ENCODE measurements at places on chromosomes 4 and X. TPM values are rescaled to one million over a fixed set of nuclear protein-coding genes. Genes with fewer than 3 reads are reported as not detected.

- no peak overlapping the region for H3K27ac ChIP-seq
- H3K36me3 ChIP-seq, result no peaks in the 10 kb centered on the region
- no peak for DNase-seq
- H3K4me3 ChIP-seq, result no peak overlapping the region
- H3K4me1 ChIP-seq, result no peaks in the 10 kb centered on the region
These were observed 10.2 kb downstream of the VEGFD start for GRCh38 chrX:15373976-15374375.

NSUN7 gene
- not detected for polyA plus RNA-seq

DNA sequence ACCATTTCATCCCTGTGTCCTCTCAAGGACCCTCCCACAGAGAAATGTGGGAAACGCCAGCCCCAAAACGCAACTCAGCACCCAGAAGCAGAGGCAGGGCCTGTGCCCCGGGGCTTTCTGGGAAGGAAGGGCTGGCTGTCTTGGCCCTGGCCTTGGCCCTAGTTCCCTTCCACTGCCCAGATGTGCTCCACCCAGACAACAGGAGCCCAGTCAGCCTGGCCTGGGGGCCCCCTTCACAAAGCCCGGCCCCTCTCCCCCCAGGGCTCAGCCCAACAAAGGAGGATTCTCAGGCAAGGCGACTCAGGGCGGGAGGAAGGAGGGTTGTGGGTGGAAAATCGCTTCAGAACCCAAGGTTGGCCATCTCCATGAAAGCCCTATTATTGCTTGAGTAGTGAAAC lies 82.5 kb downstream of the PJA1 start:
- no peaks in the 10 kb centered on the region for H3K27me3 ChIP-seq
- no peak overlapping the region for H3K27ac ChIP-seq
- H3K36me3 ChIP-seq, result no peaks in the 10 kb centered on the region
- H3K4me3 ChIP-seq, result no peak overlapping the region
- no peaks in the 10 kb centered on the region for H3K4me1 ChIP-seq

DNA sequence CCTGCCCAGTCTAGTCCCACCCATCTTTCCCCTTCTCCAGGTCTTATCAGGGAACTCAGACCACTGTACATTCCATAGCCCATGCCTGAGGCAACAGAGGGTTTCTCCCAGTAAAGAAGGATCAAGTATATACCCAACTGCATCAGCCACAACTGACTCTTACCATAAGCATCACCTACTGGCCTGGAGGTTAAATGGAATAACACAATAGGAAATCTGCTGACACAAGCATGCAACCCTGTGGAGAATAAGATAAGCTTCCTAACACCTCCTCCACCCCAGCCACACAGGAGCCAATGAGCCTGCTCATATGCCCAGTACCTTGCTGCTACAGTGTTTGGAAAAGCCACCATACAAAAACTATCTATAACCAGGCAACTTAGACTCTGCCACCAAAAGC lies 34.6 kb upstream of the PLK4 start:
- no peak for DNase-seq
- H3K27me3 ChIP-seq, result no peaks in the 10 kb centered on the region
- no peak overlapping the region for H3K4me3 ChIP-seq
- H3K27ac ChIP-seq, result no peak overlapping the region
- H3K36me3 ChIP-seq, result no peaks in the 10 kb centered on the region
- H3K4me1 ChIP-seq, result no peaks in the 10 kb centered on the region

- H3K36me3 ChIP-seq, result no peaks in the 10 kb centered on the region
- no peak overlapping the region for H3K27ac ChIP-seq
- no peak overlapping the region for H3K4me3 ChIP-seq
- no peaks in the 10 kb centered on the region for H3K4me1 ChIP-seq
- no peak for DNase-seq
These were observed 689 bp downstream of the NR0B1 start for GRCh38 chrX:30308263-30309138.

MAGEA11 gene
- polyA plus RNA-seq, result not detected

HSFX2 gene
- polyA plus RNA-seq, result not detected

- DNase-seq, result peak; percentile 2
- no peak overlapping the region for H3K4me3 ChIP-seq
- no peaks in the 10 kb centered on the region for H3K27me3 ChIP-seq
- no peaks in the 10 kb centered on the region for H3K36me3 ChIP-seq
- no peak overlapping the region for H3K27ac ChIP-seq
- H3K4me1 ChIP-seq, result no peaks in the 10 kb centered on the region
These were observed 100.6 kb downstream of the AKAP4 start for GRCh38 chrX:50100188-50100587.

- no peaks in the 10 kb centered on the region for H3K4me1 ChIP-seq
- H3K27ac ChIP-seq, result no peak overlapping the region
- no peak for DNase-seq
- no peak overlapping the region for H3K4me3 ChIP-seq
These were observed 26.2 kb upstream of the GPR173 start for GRCh38 chrX:53022381-53022780.

DNA sequence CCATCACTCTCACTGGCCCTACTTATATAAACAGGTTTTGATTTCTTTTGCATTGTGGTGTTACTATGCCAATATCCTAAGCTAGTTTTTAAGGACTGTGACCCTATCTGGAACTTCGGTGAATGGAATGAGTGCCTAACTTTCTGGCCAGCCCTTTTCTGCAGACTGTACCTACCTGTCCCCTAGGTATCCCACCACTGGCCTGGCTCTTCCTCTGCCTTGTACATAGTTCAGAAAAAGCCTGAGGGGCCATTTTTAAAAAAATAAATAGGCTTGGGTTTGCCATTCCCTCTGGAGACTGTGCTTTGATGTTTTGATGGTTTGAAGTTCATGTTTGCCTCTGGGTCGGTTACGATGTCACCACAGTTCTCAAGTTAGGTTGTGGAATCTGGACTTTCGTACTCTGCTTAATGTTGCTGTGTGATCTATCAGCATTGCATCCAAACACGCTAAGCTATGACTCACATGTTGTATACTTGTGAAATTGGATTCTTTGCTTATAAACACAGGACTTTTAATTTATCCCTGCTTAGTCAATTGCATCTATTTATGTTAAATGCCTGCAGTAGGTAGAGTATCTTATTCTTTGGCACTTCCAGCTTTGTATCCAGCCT lies 182.0 kb downstream of the ANKRD50 start:
- DNase-seq, result no peak
- no peaks in the 10 kb centered on the region for H3K36me3 ChIP-seq
- H3K27ac ChIP-seq, result no peak overlapping the region
- no peaks in the 10 kb centered on the region for H3K27me3 ChIP-seq
- no peak overlapping the region for H3K4me3 ChIP-seq

ZFP92 gene
- polyA plus RNA-seq, result 0.20 TPM

DNA sequence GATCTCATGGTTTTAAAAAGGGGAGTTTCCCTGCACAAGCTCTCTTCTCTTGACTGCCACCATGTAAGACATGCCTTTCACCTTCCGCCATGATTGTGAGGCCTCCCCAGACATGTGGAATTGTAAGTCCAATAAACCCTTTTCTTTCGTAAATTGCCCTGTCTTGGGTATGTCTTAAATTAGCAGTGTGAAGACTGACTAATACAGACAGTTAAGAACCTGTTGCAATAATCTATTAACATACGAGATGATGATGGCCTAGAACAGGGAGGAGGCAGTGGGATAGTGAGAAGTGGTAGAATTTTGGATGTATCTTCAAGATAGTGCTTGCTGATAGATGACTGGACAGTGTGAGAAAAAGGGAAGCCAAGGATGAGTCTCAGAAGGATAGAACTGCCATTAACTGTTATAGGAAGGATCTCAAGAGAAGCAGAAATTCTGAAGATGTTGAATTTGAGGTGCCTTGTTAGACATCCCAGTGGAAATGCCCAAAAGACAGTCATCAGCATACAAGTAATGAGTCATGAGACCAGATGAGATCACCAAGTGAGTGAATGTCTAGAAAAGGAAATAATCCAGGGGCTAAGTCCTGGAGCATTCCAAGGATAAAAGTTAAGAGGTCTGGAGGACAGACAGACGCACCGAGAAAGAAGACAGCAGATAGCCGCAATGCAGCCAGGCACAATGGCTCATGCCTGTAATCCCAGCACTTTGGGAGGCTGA lies 38.8 kb upstream of the UGDH start:
- DNase-seq, result no peak
- no peaks in the 10 kb centered on the region for H3K4me1 ChIP-seq

DNA sequence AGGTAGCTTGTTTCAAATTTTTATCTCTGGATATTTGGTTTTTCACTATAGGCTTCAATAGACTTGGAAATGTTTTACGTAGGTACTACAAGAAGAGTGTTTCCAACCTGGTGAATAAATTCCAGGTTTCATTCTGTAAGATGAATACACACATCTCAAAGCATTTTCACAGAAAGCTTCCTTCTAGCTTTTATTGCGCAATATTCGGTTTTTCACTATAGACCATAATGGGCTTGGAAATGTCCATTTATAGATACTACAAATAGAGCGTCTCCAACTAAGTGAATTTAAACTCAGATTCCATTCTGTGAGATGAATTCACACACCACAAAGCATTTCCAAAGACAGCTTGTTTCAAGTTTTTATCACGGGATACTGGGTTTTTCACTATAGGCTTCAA lies 857.7 kb upstream of the HS3ST1 start:
- no peak for DNase-seq
- no peak overlapping the region for H3K4me3 ChIP-seq
- H3K4me1 ChIP-seq, result no peaks in the 10 kb centered on the region
- no peaks in the 10 kb centered on the region for H3K27me3 ChIP-seq
- no peaks in the 10 kb centered on the region for H3K36me3 ChIP-seq
- no peak overlapping the region for H3K27ac ChIP-seq

ASB5 gene
- polyA plus RNA-seq, result not detected

DNA sequence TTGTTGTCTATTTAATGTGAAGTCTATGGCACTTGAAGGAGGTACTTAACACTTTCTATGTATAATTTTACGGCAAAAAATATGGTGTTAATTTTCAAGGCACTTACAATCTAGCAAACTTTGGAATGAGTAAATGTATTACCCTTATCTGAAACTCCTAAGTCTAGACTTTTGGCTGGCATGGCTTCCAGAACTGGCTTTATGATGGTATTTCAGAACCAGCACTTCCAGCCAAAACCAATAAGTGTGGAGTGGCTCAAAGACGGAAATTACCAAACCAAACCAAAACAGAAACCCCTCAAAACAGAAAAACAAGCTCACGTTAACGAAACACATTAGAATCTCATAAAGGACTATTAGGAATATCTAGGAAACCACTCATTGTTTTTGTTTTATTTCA lies 205.6 kb upstream of the HAND2 start:
- no peaks in the 10 kb centered on the region for H3K27me3 ChIP-seq
- H3K4me1 ChIP-seq, result no peaks in the 10 kb centered on the region
- H3K4me3 ChIP-seq, result no peak overlapping the region
- no peak for DNase-seq
- no peak overlapping the region for H3K27ac ChIP-seq

WFS1 gene
- polyA plus RNA-seq, result 3.2 TPM

DNA sequence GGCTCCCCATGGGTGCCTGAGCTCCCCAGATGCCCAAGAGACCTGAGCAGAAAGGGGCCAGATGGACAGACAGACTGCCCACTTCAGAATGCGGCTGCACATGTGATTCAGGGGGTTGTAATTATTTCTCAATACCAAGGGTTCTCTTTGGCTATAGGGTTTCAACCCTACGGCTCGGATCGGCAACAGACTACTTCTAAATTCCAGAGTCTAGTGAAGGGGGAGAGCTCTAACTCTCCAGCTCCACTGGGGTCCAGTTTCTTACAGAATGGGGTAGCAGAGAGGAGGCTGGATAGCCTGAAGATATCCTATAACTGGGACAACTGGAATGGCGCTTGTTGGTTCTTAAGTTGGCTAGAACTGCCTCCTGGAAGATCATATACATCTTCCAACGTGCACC lies 136.3 kb downstream of the MGST2 start:
- no peak overlapping the region for H3K4me3 ChIP-seq
- H3K36me3 ChIP-seq, result no peaks in the 10 kb centered on the region
- DNase-seq, result no peak
- H3K27me3 ChIP-seq, result no peaks in the 10 kb centered on the region
- H3K27ac ChIP-seq, result no peak overlapping the region

GRCh38 chr4:98720871-98721480 lies 62.6 kb upstream of the TSPAN5 start:
- no peaks in the 10 kb centered on the region for H3K27me3 ChIP-seq
- no peak for DNase-seq
- H3K27ac ChIP-seq, result no peak overlapping the region
- no peak overlapping the region for H3K4me3 ChIP-seq
- no peaks in the 10 kb centered on the region for H3K4me1 ChIP-seq

DNA sequence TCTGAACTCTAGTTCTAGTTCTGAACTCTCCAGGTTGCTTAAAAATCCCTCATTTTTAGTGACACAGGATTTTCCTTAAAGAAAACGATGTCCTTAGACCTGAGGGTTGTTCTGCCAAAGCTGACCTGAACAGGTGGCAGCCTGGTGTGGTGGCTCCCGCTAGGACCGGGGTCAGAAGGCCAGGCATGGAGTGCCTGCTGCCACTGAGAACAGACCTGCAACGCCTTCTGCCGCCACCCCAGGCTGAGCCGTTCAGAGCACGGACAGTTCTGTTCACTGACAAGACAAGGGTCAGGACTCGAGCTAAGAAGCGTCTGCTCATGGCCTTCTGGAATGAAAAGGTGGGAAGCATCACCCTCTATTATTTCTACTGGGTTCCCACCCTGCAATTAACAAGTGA lies 15.8 kb downstream of the DCTD start:
- DNase-seq, result no peak
- H3K36me3 ChIP-seq, result no peaks in the 10 kb centered on the region
- H3K4me1 ChIP-seq, result no peaks in the 10 kb centered on the region
- no peaks in the 10 kb centered on the region for H3K27me3 ChIP-seq
- no peak overlapping the region for H3K27ac ChIP-seq

DNA sequence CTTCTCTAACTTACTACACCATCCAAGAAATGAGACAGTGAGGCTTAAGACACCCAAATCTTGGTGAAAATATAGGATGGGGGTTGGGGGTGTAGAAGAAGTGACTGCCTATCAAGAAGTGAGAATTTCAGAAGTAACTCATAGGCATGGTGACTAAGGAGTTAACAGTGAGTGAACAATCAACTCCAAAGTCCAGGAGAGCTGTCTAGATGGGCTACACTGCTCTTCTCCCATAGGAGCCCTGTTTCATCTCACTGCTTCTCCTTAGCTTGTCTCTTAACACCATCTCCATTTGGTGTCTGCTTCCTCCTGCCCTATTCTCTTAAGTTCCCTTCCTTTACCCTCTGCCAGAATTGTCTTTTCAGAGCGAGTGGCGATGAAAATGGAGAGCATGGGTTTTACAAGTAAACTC lies 22.7 kb downstream of the FABP2 start:
- peak overlapping the region; percentile 93 for H3K4me3 ChIP-seq
- peaks cover 18% of the 10 kb centered on the region for H3K36me3 ChIP-seq
- DNase-seq, result no peak
- H3K27me3 ChIP-seq, result no peaks in the 10 kb centered on the region

CACNA1F gene
- polyA plus RNA-seq, result 0.12 TPM

- H3K27ac ChIP-seq, result no peak overlapping the region
- no peaks in the 10 kb centered on the region for H3K27me3 ChIP-seq
- no peaks in the 10 kb centered on the region for H3K36me3 ChIP-seq
- no peak overlapping the region for H3K4me3 ChIP-seq
- H3K4me1 ChIP-seq, result no peaks in the 10 kb centered on the region
These were observed 735 bp upstream of the GABRE start for GRCh38 chrX:151975228-151975593.

SSX2 gene
- polyA plus RNA-seq, result not detected

- no peaks in the 10 kb centered on the region for H3K4me1 ChIP-seq
- no peak overlapping the region for H3K27ac ChIP-seq
- DNase-seq, result no peak
- H3K36me3 ChIP-seq, result no peaks in the 10 kb centered on the region
These were observed 31.6 kb upstream of the CLNK start for GRCh38 chr4:10716163-10716562.

- H3K27ac ChIP-seq, result no peak overlapping the region
- DNase-seq, result no peak
- no peak overlapping the region for H3K4me3 ChIP-seq
- H3K36me3 ChIP-seq, result no peaks in the 10 kb centered on the region
These were observed 171.1 kb upstream of the PITX2 start for GRCh38 chr4:110793890-110794554.

Measured in naive thymus-derived CD4-positive, alpha-beta T cell (primary cell).